ENCODE measurements at places on chromosomes 7 and 10.

DNA sequence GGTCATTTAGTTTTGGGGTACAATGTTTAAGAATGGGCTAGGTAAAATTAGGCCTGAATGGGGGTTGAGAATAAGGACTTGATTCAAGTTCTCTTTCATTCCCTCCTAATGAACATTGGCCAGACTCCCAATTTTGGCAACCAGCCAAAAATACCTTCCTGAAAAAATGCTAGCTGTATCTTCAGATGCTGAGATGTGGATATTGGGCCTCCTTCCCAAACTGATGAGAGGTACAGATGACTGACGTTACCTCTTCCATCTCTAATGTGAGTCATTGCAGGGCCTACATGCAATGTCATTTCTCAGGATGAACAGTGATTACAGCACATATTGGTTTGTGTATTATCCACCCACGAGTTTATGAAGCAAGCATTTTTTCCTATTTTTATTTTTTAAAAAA is 151.6 kb downstream of the SND1 start:
- no peak for DNase-seq

DNA sequence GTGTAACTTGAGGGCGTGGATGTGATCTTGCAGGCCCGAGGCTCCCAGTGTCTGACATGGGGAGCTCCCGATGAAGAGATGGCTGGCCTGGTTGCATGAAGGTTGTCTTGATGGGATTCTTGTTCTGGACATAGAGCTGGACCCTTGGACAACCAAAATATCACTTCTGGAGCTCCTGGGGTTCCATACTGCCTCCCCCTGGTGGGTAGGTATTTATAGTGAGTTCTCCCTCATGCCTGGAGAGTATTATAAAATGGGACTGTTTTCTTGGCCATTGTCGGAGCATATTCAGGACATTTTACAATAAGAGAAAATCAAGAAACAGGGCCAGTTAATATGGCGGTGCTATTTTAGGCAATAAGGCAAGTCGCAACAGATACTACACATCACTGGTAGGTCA is 32.6 kb upstream of the GIMAP8 start:
- no peak for DNase-seq

GRCh38 chr7:104980841-104981671 is 32.9 kb upstream of the KMT2E start:
- DNase-seq = no peak

- no peak for DNase-seq
Observed at GRCh38 chr7:20601121-20601520, 14.3 kb upstream of the ABCB5 start.

DNA sequence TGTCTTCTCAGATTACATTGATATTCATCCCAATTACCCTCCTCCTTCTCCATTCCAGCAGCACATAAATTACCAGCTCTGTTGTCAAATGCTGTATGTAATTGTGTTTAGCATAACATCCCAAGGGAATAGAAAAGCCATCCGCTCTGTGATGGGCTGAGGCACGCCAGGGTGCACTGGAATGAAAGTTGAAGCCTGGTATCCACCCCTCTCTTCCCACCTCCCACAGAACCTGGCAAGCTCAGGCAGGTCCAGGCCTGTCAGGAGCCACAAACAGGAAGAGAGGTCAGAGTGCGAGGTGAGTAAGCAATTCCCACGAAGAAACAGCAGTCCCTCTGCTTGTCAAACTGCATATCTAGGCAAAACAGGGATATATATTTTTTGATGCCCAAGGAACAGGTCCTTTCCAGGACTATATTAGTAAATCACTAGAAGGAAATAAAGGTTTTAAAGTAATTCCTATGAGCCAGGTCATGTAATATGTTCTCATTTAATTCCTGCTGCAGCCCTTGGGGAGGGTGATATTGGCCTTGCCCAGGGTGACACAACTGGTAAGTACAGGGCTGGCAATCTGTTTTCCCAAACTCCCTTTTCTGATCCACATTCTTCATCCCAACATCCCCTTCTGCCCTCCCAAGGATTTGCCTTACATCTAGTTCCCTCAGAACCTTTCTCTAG is 155.6 kb upstream of the GHITM start:
- DNase-seq = no peak

DNA sequence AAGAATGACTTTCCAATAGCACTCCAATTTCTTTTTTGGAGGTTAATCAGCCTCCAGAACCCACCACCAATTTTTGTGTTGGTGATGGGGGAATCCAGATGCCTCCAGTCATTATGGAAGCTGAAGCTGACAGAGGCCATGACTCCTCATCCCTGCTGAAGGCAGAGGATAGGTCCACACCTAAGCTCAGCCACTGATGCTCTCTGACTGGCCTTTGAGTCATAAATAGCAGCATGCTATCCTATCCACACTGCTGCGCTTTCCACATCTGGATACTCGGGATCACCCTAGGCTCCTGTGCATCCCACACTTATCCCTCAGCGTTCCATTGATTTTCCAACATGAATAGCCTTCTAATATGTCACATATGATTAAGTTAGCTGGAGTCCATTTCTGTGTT is 124.2 kb downstream of the TES start:
- no peak for DNase-seq

GRCh38 chr10:79209831-79210230 is 137.4 kb upstream of the PPIF start:
- no peak for DNase-seq

- no peak for DNase-seq
Observed at GRCh38 chr10:72095195-72095594, 6.8 kb upstream of the SPOCK2 start.

- DNase-seq = no peak
Observed at GRCh38 chr7:74489997-74490945, 36.6 kb downstream of the GTF2IRD1 start.

DNA sequence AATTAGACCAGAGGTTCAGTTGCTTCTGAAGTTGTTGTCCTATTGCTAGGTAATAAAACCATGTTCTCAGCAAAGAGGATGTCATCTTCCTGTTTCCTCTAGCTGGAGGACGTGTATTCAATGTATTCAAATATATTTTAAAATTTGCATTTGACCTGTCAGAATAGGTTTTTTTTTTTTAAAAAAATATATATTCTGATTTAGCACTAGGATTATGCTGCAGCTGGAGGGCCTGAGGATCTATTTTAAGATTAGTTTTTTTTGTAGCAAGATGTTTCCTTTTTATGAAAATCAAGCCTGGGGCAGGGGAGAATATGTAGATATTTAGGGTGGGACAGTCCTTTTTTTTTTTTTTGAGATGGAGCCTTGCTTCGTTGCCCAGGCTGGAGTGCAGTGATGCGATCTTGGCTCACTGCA is 337.0 kb downstream of the FRMD4A start:
- no peak for DNase-seq

- DNase-seq = no peak
Observed at GRCh38 chr10:125083576-125083920, 76.8 kb downstream of the CTBP2 start.

GRCh38 chr7:14191686-14192098 is 202.2 kb upstream of the ETV1 start:
- no peak for DNase-seq

GRCh38 chr10:22597138-22597537 is 117.2 kb downstream of the PIP4K2A start:
- no peak for DNase-seq

- DNase-seq = no peak
Observed at GRCh38 chr10:76492026-76492425, 1060.6 kb downstream of the LRMDA start.

- DNase-seq = no peak
Observed at GRCh38 chr10:85222300-85222699, 893.9 kb downstream of the CCSER2 start.

DNA sequence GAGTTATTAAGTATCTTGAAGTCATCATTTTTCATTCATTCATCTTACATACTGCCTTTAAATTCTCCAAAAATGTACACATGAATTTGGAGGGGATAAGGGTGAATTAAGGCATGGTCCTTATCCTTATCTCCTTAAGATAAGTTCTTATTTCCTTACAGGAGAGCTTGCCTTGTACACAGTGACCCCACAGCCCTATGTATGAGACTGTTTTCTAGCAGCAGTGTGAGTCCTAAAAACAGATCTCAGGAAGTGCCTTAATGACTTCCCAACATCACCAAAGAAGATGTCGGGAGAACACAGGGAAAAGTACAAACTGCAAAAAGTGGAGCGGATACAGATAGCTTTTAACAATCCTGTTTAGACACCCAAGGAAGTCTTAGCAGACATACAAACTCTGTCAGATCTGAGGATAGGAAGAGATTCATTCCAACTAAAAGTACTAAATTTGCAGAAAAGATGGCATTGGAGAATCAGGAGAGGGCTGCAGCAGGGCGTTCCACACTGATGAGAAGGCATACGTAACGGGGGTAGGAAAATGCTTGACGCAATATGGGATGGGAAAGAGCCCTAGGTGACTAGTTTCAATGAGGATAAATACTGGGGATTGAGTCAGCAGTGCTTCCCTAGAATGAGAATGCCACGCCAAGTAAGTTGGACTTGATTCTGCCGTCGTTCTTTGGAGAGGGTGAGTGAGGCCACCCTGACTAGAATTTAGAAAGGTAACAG is 570.2 kb downstream of the PARD3 start:
- no peak for DNase-seq

- no peak for DNase-seq
Observed at GRCh38 chr7:38232502-38233366, 40.7 kb downstream of the TARP start.

DNA sequence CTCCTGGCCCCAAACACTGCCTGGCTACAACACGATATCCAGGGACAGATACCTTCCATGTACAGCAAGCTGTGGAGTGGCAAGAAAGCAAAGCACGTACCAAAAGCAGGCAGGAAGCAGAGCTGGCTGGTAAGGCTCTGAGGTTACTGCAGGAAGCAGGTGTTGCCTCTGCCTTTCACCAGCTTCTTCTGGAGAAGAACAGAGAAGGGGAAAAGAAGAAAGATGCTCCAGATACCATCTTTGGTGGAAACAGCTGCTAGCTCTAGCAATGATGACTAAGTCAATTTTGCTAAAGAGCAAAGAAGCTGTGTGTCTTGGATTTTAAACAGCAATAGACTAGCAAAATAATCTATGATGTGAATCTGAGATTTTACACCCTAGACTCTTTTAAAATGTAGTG is 34.9 kb upstream of the PRSS1 start:
- no peak for DNase-seq

GRCh38 chr7:84085147-84085546 is 109.4 kb downstream of the SEMA3A start:
- no peak for DNase-seq

GRCh38 chr10:123998197-123999141 is 94.9 kb downstream of the CHST15 start:
- DNase-seq = no peak

DNA sequence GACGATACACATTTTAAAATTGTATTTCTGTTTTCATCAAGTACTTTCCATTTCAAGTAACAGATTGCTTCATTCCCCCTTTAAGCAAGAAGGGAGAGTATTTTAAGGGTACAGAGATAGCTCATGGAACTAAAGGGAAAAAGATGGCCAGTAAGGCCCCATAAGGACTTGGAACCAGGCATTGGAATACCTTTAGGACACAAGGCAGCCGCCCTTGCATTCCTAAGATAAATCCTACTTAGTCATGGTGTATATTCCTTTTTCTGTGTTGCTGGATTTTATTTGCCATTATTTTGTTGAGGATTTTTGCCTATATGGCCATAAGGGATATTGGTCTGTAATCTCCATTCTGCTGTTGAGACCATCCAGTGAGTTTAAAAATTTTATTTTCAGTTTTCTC is 49.2 kb downstream of the BTRC start:
- no peak for DNase-seq

DNA sequence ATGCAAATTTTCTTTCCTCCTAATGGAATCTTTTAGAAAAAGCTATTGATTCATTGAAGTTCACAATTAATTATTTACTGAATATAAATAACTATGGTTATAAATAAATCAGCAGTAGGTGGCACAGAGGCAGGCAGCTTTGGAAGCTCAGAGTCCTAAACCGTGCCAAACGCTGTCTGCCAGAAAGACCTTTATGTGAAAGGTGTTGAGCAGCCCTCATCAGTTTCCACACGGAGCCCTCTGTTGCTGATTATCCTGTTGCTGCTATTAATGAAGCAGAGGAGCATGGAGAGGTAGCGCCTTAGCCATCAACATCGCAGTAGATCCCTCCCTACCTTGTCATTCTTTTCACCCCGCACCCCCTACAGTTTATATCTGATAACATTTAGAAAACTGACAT is 51.0 kb downstream of the RTKN2 start:
- DNase-seq = no peak

DNA sequence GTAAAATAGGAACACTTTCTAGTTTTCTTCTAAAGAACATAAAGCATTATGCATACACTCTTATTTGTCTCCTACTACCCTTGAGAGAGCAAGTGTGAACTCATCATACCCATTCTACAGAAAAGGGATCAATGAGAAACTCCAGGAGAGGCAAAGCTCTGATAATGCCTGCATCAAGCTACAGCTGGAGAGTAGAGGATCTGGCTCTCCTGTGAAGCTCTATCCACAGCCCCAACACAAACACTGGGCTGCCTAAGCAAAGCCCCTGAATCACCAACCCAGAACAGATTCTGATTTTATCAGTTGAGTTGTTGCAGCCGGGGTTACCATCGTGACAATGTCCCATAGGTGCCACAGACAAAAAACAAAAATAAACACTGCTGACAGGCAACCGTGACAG is 74.9 kb downstream of the NUDCD3 start:
- DNase-seq = no peak

DNA sequence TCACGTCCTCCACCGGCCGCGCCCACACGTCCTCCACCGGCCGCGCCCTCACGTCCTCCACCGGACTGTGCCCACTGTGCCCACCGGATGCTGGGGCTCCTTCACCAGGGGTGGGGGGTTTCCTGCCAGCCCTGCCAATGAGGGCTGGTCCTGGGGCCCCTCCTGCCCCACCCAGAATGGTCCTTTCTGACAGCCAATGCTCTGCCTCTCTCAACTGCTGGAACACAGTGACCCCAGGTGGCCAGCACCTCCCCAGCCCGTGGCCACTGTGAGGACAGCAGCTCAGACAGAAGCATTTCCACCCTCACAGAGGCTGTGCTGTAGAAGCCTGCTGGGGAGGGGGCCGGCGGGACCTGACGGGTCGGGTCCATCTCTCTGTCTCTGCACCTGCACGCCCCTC is 90.1 kb upstream of the DNAAF5 start:
- no peak for DNase-seq

- DNase-seq = no peak
Observed at GRCh38 chr10:117486606-117487005, 55.9 kb upstream of the EMX2 start.

GRCh38 chr10:33455029-33455428 is 120.6 kb upstream of the NRP1 start:
- no peak for DNase-seq

DNA sequence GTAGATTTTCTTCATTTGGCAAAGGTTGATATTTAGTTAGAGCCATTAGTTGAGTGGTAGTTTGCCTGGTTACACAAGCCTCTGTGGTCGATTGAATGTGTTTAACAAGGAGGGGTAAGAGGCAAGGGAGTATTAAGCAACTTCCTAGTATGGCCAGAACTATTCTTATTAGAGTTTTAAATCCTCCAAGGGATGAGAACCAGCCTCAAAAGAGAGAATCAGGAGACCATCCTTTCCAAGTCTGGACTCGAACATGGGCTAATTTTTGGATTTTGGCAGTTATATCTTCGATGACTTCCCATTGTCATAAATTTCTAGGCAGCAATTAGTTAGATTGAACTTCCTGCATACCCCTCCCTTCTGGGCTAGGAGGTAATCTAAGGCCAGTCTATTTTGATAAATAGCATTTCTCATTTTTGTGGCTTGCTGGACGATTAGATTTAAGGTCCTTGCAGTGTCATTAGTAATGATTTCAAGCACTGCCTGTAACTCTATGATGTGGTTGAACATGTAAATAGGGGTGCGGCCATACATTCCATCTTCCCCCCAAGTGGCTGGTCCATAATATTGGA is 219.5 kb upstream of the KCND2 start:
- DNase-seq = no peak

All from progenitor cell of endocrine pancreas (in vitro differentiated cells).